ENCODE measurements at places on chromosomes 1 and 21. TPM values are rescaled to one million over a fixed set of nuclear protein-coding genes. Genes with fewer than 3 reads are reported as not detected.
A peak's percentile ranks its signal among the peaks of the same experiment; 100 is the strongest.

DNA sequence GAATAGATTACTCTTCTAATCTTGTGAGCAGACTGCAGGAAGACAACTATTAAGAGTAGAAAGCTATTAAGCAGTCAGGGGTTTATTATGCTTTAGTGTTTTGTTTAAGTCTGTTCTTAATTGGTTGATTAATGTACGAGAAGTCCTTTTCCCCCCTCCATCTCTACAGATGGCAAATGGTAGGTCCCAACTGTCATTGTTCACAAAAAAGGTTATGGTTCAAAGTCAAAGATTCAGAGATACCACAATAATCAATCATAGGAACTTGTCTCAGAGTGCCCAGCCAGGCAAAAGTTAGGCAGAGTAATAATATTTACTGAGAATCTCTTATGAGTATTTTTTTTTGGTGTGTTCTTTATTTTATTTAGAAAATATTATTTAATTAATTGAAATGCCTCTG is 26.8 kb downstream of the NFIA start:
- H3K27ac ChIP-seq: no peak overlapping the region
- H3K36me3 ChIP-seq: peaks cover 3% of the 10 kb centered on the region
- DNase-seq: no peak
- H3K27me3 ChIP-seq: peaks cover 3% of the 10 kb centered on the region

DNA sequence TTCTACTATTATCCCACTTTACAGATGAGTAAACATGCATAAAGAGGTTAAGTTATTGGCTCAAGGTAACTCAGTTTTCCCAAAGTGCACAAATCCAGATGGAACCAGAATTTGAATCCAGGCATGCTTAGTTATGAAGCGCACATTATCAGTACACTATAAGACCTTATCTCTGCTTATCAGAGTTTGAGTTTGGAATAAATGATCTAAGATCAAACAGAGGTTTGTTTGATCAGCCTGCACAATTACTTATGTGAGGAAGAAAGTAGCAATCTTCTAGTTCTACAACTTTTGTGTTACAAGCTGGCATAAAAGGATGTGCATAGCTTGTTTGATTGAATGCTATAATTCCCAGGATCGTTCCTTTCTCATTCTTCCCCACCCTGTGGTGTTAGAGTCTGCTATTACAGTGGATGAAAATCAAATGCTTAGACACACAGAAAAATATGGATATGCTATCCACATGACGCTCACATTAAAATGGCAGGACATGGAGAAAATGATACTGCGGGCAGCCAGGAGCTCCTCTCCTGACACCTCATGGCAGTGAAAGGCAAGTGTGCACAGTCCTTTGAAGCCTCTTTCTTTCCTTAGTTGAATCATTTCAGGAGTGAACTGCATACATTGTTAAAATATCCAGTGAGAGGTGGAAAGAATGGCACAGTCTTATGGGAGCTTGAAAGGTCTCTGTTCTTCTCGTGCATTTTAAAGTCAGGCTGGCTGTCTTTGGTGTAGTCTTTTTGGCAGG is 23.9 kb upstream of the PBX1 start:
- no peak overlapping the region for H3K27ac ChIP-seq
- no peak overlapping the region for H3K4me3 ChIP-seq
- H3K36me3 ChIP-seq: no peaks in the 10 kb centered on the region
- no peaks in the 10 kb centered on the region for H3K27me3 ChIP-seq
- DNase-seq: no peak

DNA sequence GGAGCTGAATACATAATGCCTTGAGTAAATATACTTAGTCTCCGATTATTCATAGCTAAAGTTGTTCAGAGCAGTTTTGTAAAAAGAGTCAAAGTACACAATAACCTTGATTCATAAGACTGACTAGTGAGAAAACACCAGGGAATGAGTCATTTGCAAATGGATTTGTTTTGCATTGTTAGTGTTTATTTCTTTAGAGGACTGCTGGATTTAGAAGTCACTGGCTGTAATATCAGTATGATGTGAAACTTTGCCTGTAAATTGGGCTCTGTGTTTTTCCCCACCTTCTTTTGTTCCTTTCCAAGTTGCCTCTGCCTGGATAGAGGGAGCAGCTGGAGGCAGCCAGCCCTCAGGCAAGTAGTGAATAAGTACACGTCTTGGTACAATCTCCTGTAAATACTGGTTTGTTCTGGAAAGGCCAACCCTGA is 474.7 kb downstream of the NUF2 start:
- H3K4me1 ChIP-seq: no peaks in the 10 kb centered on the region
- no peak overlapping the region for H3K4me3 ChIP-seq
- H3K36me3 ChIP-seq: no peaks in the 10 kb centered on the region
- H3K27me3 ChIP-seq: no peaks in the 10 kb centered on the region

- H3K36me3 ChIP-seq: no peaks in the 10 kb centered on the region
- H3K4me3 ChIP-seq: no peak overlapping the region
- no peak overlapping the region for H3K27ac ChIP-seq
- DNase-seq: no peak
- no peaks in the 10 kb centered on the region for H3K27me3 ChIP-seq
Measured at GRCh38 chr1:70915258-70916033, 132.2 kb downstream of the PTGER3 start.

DNA sequence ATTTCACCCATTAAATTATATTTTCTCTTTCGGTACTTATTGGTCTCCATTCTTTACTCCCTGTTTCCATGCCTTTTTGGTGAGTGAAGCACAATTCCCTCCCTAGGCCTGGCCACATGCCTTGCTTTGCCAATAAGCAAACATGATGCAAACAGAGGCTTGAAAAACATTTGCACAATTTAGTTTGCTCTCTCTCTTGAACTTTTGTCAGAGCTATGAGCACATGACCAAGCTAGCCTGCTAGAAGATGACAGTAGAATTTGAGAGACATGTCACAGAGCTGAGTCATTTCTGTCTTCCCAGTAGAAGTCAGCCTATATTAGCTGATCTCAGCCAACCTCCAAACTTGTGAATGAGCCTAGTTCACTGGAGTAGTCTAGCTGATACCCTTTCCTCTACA is 24.6 kb downstream of the ANGPTL3 start:
- DNase-seq: no peak
- no peaks in the 10 kb centered on the region for H3K27me3 ChIP-seq
- peaks cover 25% of the 10 kb centered on the region for H3K36me3 ChIP-seq
- H3K4me3 ChIP-seq: no peak overlapping the region
- H3K27ac ChIP-seq: no peak overlapping the region

- no peak overlapping the region for H3K27ac ChIP-seq
- no peaks in the 10 kb centered on the region for H3K36me3 ChIP-seq
- H3K4me1 ChIP-seq: peaks cover 5% of the 10 kb centered on the region
- H3K27me3 ChIP-seq: peaks cover 10% of the 10 kb centered on the region
- no peak overlapping the region for H3K4me3 ChIP-seq
Measured at GRCh38 chr1:239893127-239893731, 198.5 kb upstream of the FMN2 start.

GRCh38 chr1:40338745-40339419 is 21.8 kb upstream of the COL9A2 start:
- no peaks in the 10 kb centered on the region for H3K27me3 ChIP-seq
- H3K27ac ChIP-seq: peak overlapping the region; percentile 86
- peak; percentile 94 for DNase-seq
- peak overlapping the region; percentile 66 for H3K4me3 ChIP-seq

GRCh38 chr1:63688302-63688890 is 85.4 kb upstream of the ROR1 start:
- no peaks in the 10 kb centered on the region for H3K4me1 ChIP-seq
- no peak for DNase-seq
- H3K4me3 ChIP-seq: no peak overlapping the region
- no peak overlapping the region for H3K27ac ChIP-seq
- peaks cover 3% of the 10 kb centered on the region for H3K27me3 ChIP-seq
- H3K36me3 ChIP-seq: no peaks in the 10 kb centered on the region

GRCh38 chr1:37362594-37363385 is 111.6 kb upstream of the ZC3H12A start:
- no peak for DNase-seq
- H3K4me3 ChIP-seq: no peak overlapping the region
- no peak overlapping the region for H3K27ac ChIP-seq
- peaks cover 6% of the 10 kb centered on the region for H3K36me3 ChIP-seq

DNA sequence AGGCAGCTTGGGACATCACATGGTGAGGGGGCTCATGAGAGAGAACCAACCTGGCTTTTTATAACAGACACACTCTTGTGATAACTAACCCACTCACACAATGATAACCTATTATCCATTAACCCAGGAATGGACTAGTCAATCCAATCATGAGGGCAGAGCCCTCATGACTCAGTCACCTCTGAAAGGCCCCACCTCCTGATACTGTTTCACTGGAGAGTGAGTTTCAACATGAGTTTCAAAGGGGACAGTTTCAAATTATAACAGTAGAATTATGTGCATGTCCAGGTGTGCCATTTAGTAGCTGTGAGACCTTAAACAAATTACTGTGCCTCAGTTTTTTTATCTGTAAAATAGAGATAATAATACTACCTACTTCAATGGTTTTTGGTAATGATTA is 47.6 kb upstream of the PPP2R5A start:
- no peak overlapping the region for H3K27ac ChIP-seq
- no peaks in the 10 kb centered on the region for H3K36me3 ChIP-seq

GRCh38 chr1:169271098-169271497 is 96.5 kb downstream of the NME7 start:
- no peaks in the 10 kb centered on the region for H3K27me3 ChIP-seq
- peaks cover 3% of the 10 kb centered on the region for H3K36me3 ChIP-seq

GRCh38 chr1:117534995-117535467 is 70.8 kb upstream of the TENT5C start:
- no peak overlapping the region for H3K27ac ChIP-seq
- H3K4me1 ChIP-seq: no peaks in the 10 kb centered on the region
- H3K4me3 ChIP-seq: no peak overlapping the region
- H3K36me3 ChIP-seq: no peaks in the 10 kb centered on the region
- DNase-seq: peak; percentile 26
- H3K27me3 ChIP-seq: no peaks in the 10 kb centered on the region

- H3K36me3 ChIP-seq: no peaks in the 10 kb centered on the region
- peaks cover 2% of the 10 kb centered on the region for H3K27me3 ChIP-seq
- H3K4me1 ChIP-seq: no peaks in the 10 kb centered on the region
- no peak overlapping the region for H3K27ac ChIP-seq
Measured at GRCh38 chr1:94125551-94126514, 4.9 kb upstream of the ABCA4 start.

The PARS2 gene
- 3.3 TPM for total RNA-seq

The LINGO4 gene
- not detected for total RNA-seq

The COL11A1 gene
- total RNA-seq: not detected
